LNCaP clone FGC (cell line): ENCODE measurements at places on chromosomes 16 and 17.

DNA sequence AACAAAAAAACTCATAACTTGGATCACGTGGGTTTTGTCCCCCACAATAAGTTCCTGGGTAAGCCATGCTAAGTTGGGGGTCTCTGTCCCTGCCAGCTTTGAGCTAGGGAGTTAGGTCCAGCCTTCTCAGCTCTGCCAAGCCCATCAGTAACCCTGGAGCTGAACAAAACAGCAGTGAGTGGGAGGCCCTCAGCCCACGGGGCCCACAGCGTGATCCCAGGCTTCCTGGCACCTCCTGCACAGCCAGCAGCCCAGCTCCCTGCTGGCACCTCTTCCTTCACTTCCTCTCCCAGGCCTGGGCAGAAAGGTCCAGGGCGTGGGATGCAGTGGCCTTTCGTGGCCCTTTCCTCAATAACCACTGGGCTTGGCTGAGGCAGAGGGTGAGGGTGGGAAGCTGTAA lies 35.5 kb upstream of the CDC42EP4 start:
- DNase-seq = no peak

GRCh38 chr17:33664116-33664840 lies 371.2 kb upstream of the ASIC2 start:
- DNase-seq = no peak

DNA sequence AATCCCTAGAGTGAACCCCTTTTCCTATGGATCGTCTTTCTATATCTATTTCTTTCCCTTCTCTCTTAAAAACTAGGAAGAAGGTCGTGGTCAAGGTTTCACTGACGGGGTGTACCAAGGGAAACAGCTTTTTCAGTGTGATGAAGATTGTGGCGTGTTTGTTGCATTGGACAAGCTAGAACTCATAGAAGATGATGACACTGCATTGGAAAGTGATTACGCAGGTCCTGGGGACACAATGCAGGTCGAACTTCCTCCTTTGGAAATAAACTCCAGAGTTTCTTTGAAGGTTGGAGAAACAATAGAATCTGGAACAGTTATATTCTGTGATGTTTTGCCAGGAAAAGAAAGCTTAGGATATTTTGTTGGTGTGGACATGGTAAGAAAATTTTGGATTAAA lies 9.6 kb downstream of the CYLD start:
- DNase-seq = no peak

DNA sequence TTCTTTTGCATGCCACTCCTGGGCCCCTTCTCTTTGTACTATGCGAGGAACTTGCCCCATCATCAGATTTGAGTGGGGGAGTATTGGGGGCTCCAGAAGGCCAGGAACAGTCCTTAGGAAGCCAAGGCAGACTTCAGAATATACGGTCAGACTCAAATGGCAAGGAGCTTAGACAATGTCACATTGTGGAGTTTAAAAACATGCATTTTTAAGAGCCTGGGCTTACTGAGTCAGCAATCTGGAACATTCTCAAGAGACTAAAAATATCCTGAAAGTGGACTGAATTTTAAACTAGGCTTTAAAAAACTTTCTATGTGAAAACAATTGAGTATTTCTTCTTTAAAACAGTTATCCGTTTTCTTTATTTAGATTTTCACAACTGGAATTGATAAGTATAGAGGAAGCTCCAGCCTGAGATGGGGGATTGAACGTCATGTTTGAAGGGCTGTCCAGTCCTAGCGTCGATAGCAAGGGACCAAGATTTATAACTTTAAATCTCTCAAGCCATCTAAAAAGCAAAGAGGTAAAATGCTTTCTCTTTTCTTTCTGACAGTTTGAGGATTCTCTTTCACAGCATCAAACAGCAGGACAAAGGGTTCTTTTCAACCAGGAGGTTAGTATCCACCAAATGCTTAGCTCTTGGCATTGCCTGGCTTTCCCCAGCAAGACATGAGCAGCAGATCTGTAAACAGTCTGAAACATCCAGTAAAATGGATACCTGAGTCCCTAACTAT lies 45.8 kb upstream of the CDRT4 start:
- no peak for DNase-seq

DNA sequence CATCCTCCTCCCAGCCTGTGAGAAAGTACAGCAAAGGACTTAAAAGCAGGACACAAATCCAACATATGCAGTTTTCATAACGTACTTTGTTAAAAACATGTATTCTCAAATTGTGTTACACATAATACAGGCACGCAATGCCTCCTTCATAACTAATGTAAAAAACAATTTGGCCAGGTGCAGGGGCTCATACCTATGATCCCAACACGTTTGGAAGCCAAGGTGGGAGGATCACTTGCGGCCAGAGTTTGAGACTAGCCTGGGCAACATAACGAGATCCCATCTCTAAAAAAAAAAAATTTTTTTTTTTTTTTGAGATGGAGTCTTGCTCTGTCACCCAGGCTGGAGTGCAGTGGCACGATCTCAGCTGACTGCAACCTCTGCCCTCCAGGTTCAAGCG lies 20.4 kb downstream of the TEX2 start:
- DNase-seq = no peak

DNA sequence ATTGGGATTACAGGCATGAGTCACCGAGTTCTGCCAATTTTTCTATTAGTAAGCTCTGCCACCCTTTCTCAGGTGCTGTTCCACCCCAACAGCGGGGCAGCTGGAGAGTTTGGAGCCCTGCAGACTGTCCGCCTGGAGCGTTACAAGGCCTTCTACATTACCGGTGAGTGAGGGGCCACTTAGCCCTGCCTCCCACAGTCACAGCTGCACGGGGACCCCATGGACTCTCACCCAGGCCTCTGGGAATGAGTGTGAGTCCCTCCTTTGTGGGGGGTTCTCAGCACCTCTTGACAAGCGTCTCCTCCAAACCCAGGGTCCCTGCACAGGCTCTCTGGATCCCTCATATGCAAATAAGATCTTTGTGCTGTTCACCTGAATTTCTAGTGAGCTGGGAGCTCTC lies 56.0 kb downstream of the WIPI1 start:
- no peak for DNase-seq

- DNase-seq = no peak
Observed at GRCh38 chr17:299546-299945, 53.1 kb downstream of the RPH3AL start.

GRCh38 chr16:84199861-84200260 lies 8.9 kb downstream of the ADAD2 start:
- peak; percentile 52 for DNase-seq

DNA sequence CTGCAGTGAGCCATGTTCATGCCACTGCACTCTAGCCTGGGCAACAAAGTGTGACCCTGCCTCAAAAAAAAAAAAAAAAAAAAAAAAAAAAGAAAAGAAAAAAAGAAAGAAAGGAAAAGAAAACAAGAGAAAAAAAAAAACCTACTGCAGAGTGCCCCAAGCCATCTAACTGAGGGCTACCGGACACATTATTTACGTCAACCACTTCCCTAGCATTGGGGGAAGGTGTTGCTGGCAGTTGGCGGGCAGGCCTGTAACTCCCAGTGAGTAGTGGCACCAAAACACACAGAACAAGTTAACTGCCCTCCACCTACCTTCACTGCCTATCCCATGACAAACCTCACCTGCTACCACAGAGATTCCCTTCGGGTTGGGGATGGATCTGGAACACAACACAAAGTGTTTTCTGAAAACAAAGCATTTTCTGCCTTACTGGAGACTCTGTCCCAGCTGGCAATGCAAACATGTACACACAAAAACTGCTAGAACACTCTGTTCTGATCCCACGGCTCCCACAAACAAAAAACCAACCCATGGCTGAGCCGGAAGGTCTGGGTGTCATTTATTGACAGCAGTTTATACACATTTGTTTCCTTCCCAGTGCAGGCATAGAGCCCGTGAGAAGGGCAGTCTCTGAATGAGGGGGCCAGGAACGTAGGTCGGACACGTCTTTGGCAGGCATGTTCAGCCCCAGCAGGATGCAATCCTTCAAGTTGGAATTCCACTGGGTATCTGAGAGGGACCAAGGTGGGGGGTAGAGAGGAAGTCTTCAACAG lies 11.0 kb downstream of the PHB1 start:
- DNase-seq = no peak

DNA sequence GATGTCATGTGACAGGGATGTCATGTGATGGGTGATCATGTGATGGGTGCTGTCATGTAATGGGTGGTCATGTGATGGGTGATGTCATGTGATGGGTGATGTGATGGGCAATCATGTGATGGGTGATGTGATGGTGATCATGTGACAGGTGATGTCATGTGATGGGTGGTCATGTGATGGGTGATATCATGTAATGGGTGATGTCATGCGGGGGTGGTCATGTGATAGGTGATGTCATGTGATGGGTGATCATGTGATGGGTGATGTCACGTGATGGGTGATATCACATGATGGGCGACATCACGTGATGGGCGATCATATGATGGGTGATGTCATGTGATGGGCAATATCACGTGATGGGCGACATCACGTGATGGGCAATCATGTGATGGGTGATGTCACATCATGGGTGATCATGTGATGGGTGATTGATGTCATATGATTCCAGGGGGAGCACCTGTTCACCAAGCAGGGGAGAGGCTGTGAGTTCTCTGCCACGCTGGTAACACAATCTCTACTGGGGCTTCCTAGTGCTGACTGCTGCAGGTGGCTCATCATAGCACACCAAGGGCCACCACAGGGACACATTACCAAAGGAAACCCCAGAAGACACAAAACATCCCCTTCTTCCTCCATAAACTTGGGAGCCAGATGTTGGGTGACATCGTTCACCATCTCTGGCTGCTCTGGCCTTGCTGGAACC lies 16.5 kb downstream of the CD300LB start:
- DNase-seq = no peak

DNA sequence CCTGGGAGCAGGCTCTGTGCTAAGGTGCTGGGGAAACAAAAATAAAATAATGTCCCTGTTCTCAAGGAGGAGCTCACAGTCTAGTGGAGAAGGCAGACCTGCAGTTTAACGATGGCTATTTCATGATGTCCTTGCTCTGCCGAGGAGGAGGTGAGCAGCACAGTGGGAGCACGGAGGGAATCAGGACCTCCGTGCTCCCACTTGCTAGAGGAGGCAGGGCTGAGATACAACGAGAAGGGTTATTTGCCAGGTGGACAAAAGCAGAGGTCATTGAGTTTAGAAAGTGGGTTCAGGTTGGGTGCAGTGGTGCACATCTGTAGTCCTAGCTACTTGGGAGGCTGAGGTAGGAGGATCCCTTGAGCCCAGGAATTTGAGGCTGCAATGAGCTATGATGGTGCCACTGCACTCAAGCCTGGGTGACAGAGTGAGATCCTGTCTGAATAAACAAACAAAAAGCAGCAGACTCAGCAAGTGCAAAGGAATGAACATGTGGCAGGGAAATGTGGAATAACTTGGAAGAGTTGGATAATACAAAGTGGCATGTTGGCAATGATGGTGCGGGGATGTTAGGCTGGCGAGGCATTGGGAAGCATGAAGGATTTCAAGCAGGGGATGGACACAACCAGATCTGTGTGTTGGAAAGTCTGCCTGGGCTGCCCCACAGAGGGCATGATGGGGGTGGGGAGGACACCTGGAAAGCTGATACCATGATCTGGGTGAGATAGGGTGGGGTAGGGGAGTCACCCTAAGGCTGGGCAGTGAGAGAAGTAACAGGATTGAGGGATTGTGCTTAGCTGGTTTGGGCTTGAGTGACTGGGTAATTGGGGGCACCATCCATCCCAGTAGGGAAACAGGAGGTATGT lies 12.8 kb upstream of the TNS4 start:
- no peak for DNase-seq

DNA sequence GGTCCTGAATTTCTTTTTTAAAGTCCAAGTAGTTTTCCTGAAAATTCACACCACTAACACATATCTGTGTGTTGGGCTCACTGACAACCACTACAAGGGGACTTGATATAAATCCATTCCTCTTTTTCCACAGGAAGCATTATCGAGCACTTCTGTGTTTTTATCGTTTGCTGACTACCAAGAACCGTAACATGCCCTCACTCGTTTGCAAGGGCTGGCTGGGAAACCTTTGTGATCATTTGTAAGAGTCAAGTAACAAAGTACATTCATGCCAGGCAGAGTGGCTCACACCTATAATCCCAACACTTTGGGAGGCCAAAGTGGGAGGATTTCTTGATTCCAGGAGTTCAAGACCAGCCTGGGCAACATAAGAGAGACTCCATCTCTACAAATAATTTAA lies 62.1 kb downstream of the ZZEF1 start:
- no peak for DNase-seq

- DNase-seq = peak; percentile 54
Observed at GRCh38 chr17:28379814-28380801, 8.6 kb downstream of the SARM1 start.

DNA sequence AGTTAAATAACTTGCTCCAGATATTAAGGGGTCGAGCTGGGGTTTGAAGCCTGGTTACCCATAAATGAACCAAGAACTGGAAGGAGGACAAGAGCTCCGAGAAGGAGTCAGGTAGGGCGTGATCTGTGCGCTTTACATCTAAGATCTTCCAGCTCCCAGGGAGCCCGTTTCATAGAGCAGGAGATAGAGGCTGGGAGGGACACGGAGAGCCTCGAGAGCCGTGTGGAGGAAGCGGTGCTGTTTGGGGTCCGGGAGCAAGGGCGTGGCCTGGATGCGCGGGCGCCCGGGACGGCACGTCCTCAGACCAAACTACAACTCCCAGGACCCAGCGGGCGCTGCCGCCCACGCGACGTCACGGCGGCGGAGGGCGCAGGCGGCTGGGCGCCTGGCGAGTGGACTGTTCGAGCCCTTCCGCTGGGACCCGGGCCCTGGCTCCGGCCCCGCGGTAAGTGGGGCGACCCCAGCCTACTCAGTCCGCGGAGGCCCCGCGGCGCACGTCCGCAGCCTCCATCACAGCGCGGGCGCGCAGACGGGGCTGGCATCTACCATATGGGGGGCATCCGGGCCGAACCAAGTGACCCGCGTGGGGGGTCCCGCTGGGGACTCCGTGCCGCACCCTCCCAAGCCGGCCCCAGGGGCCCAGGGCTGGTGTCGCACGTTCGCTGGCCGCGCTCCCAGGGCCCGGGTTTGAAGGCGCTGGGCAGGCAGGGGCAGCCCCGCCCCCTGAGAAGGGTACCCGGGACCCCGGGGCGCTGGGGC lies at the start of gene BCKDK:
Gene BCKDK, plus strand, starts transcription at position 352 of the 759 bp plus-strand sequence. CDS start 838 bp downstream, outside the sequence.
- DNase-seq = no peak

DNA sequence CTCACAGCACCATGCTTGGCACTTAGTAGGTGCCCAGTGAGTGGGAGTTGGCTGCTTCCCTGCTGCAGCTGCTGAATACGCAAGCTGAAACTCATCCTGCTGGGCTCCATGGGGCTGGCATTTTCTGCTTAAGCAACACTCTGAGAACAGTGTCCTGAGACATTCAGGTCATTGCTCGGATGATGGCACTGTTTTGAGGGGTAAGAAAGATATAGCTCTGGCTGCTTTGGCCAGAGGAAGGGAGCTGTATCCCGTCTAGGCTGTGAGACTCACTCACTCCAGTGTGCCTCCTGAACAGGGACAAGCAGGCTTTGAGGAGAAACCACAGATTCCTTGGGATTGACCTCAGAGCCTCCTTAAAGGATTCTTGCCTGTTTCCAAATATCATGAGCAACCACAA lies 120.5 kb downstream of the CLEC16A start:
- no peak for DNase-seq

DNA sequence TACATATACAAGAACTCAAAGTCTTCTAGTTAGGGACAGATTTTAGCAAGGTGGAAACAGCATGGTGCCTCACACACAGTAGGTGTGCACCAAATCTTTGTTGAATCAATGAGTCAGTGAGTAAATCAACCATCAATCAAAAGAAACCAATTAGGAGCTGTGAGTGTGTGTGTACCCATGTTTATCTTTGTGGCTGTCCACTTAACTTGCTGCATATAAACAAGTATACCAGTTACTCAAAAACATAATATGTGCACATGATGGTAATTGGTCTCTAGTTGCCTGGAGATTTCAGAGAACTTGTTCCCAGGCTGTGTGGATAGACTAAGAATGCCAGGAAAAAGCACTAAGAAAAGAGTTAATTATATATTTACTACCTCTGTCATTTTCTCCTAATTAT lies 272.2 kb upstream of the CCL2 start:
- no peak for DNase-seq
